NCI-H2029 treated with DMSO at 0.1 percent for 48 hours (cell line): ENCODE measurements at places on chromosomes 6 and 20.
A peak's percentile ranks its signal among the peaks of the same experiment; 100 is the strongest.

DNA sequence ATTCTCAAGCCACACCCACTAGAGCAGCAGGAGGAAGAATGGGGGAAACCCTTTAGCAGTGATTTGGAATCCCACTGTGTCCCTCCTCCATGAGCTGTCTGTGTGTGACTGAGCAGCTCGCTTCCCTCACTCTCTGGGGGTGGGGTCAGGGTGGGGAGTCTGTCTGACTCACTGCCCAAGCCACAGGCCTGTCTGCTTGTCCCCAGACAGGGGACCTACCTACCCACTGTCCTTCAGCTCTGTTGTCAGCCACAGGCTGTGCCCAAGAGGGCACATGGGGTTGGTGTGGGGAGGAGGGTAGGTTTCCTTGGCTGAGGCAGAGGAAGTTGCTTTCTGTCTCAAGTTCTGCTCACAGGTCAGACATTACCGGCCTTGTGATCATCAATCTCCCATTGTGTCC lies 127.0 kb downstream of the MAFB start:
- DNase-seq: no peak

DNA sequence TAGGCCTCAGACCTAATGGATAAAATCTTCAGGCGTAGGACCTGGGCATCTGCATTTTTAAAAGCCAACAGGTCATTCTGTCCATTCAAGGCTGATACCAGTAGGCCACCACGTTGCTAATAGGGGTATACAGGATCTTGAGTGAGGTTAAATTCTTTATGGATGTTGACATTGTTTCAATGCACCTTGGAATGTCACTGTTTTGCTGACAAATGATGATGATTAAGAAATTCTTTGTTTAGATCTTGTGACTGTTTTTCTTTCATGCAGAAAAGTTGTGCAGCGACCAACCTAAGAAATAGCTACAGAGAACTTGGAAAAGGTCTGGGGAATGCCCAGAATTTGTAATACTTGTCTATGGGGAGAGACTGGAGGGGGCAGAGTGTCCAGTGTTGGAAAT lies 101.1 kb upstream of the CLDN20 start:
- no peak for DNase-seq

- no peak for DNase-seq
Observed at GRCh38 chr6:106513808-106514582, 115.3 kb downstream of the RTN4IP1 start.

- DNase-seq: no peak
Observed at GRCh38 chr20:38315290-38315966, 11.5 kb downstream of the BPI start.

- DNase-seq: no peak
Observed at GRCh38 chr20:20457392-20458126, 89.7 kb downstream of the INSM1 start.

- no peak for DNase-seq
Observed at GRCh38 chr20:50992336-50992732, 30.6 kb downstream of the KCNG1 start.

DNA sequence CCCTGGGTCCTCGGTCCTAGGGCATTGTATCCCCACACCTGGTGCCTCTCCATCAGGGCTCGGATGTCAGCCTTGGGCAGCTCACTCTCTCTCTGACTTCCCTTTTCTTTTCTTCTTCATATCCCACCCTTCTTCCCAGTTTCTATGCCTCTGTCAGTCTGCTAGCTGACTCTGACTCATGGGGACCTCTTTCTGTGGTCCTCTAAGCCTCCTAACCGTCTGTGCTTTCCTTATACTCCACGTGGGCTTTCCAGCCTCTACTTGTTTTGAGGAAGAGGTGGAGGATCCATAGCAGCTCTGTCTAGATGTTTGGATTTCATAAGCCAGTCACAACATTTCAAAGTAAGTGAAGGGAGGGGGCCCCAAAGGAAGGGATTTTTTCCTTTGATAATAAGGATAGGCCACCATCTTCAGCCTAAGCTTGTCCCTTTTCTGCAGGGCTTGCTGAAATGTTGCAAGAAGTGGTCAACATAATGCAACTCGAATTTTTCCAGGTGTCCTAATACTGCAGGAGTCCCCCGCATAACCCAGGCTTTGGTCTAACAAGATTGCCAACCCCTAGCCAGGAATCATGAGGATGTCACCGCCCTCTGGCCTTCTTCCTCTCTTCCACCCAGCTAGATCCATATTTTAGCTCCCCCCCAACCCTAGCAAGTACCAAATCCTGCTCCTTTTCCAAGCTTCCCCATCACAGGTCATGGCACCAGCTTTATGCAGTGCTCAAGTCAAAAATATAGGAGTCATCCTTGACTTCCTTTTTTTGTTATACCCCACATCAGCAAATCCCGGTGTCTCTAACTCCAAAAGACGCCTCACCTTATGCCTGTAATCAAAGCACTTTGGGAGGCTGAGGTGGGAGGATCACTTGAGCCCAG lies 8.7 kb upstream of the PLTP start:
- no peak for DNase-seq

- no peak for DNase-seq
Observed at GRCh38 chr20:301886-302848, 4.8 kb downstream of the ZCCHC3 start.

- DNase-seq: no peak
Observed at GRCh38 chr6:90086517-90086916, 192.2 kb downstream of the GJA10 start.

GRCh38 chr6:34341481-34341971 lies 50.9 kb downstream of the NUDT3 start:
- DNase-seq: no peak

- peak; percentile 42 for DNase-seq
Observed at GRCh38 chr6:2155206-2155605, 90.2 kb downstream of the GMDS start.

DNA sequence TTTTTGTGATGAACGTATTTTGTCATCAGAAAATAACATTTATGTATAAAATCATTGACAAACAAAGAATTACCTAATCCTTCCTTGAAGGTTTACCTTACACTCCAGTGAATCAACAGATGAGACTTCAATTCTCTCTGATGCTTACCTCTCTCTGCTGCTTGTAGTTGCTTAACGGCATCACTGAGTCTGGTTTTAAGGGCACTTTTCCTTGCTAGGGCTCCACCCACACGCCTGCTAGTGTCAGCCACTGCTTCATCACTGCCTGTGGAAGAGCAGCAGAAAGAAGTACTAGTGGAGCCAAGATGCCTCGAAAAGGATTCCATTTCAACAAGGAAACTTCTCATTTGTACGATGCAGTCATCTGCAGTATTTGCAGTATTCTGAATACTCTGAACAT lies 63.0 kb downstream of the FAM229B start:
- DNase-seq: peak; percentile 31

- no peak for DNase-seq
Observed at GRCh38 chr20:23673209-23673608, 15.6 kb downstream of the CST4 start.

- DNase-seq: peak; percentile 75
Observed at GRCh38 chr6:22363714-22364239, 66.9 kb upstream of the PRL start.

- no peak for DNase-seq
Observed at GRCh38 chr20:24502661-24503060, 33.2 kb downstream of the SYNDIG1 start.

DNA sequence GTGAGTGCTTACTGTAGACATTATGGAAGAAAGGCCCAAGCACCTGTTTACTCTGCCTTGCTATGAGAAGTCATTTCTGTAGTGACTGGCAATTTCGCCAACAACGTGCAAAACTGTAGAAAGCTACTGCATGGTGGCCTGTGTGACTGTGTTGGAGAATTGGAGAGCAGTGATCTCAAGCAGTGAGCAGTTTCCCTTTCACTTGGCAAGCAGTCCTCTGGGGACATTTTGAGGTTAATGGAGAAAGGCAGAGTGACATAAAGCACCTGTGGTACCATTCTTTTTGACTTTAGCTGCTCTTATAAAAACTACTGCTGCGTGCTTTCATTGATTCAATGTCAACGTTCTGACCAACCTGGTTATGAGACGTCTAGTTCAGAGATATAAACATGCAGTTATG lies 382.6 kb upstream of the JAG1 start:
- no peak for DNase-seq
